ENCODE measurements at places on chromosomes 1 and 21.
A peak's percentile ranks its signal among the peaks of the same experiment; 100 is the strongest.

- H3K36me3 ChIP-seq = no peaks in the 10 kb centered on the region
- no peaks in the 10 kb centered on the region for H3K4me1 ChIP-seq
- no peaks in the 10 kb centered on the region for H3K27me3 ChIP-seq
- H3K4me3 ChIP-seq = no peak overlapping the region
- H3K27ac ChIP-seq = no peak overlapping the region
- no peak for DNase-seq
Measured at GRCh38 chr1:107095647-107096046, 39.2 kb downstream of the PRMT6 start.

- no peaks in the 10 kb centered on the region for H3K36me3 ChIP-seq
- no peaks in the 10 kb centered on the region for H3K27me3 ChIP-seq
- H3K4me1 ChIP-seq = peaks cover 97% of the 10 kb centered on the region
- peak overlapping the region; percentile 52 for H3K27ac ChIP-seq
Measured at GRCh38 chr1:12477314-12477713, 140.7 kb downstream of the DHRS3 start.

DNA sequence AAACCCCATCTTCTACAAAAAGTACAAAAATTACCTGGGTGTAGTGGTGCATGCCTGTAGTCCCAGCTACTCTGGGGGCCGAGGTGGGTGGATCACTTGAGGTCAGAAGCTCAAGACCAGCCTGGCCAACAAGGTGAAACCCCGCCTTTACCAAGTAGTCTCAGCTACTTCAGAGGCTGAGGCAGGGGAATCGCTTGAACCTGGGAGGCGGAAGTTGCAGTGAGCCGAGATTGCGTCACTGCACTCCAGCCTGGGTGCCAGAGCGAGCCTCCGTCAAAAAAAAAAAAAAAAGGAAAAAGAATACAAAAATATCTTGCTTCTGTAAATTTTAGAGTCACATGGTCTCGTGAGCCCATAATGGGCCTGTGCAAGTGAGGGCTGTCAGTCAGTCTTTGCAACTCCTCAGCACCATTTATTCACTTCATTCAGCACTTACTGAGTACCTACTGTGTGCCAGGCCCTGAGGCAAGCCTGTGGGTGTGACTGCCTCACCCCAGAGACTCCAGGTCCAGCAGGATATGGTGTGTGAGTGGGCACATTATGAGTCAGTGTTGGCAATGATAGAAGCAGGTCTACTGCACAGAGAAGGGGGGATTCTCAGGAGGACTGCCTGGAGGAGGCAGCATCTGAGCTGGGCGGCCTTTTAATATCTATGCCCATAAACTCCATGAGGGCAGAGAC lies 46.8 kb upstream of the TARDBP start:
- no peaks in the 10 kb centered on the region for H3K27me3 ChIP-seq
- H3K27ac ChIP-seq = no peak overlapping the region
- DNase-seq = no peak
- no peak overlapping the region for H3K4me3 ChIP-seq

DNA sequence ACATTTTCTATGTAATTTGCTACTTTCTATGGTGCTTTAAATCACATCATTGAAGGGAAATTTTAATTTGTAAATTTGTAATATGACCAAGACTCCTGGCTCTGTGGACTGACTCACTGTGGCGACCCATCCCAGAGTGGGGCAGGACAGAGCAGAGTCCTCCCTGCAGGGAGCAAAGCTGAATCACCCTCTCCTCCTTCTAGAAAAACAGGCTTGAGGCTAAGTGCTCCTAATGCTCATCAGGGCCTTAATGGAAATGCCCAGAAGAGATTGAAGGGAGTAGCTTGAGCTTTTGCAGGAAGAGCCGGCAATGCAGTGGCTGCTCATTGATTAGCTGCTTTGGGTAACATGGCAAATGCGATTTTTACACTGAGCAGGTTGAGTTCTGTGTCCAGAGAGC lies 16.8 kb downstream of the S100A10 start:
- no peaks in the 10 kb centered on the region for H3K27me3 ChIP-seq
- no peaks in the 10 kb centered on the region for H3K36me3 ChIP-seq
- no peak overlapping the region for H3K27ac ChIP-seq
- DNase-seq = no peak
- H3K4me3 ChIP-seq = no peak overlapping the region

DNA sequence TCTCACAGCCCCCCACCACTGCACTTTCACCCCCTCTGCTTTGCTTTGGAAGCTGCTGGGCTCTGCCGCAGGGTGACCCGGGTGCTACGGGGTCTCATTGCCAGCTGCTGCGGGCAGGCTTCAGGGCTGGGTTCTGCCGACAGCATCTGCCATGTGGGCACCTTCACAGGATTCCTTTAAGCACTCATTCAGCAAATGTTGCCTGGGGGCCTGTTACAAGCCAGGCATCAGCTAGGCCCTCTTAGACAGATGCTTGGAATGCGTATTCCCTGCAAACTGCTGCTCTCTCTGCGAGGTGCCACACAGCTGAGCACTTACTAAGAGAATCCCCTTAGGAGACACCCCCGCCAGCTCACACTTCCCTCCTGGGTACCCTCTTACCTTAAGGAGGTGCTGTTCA lies 29.2 kb downstream of the COL16A1 start:
- H3K4me1 ChIP-seq = peaks cover 9% of the 10 kb centered on the region
- H3K36me3 ChIP-seq = peaks cover 13% of the 10 kb centered on the region
- no peak for DNase-seq
- H3K27ac ChIP-seq = no peak overlapping the region

DNA sequence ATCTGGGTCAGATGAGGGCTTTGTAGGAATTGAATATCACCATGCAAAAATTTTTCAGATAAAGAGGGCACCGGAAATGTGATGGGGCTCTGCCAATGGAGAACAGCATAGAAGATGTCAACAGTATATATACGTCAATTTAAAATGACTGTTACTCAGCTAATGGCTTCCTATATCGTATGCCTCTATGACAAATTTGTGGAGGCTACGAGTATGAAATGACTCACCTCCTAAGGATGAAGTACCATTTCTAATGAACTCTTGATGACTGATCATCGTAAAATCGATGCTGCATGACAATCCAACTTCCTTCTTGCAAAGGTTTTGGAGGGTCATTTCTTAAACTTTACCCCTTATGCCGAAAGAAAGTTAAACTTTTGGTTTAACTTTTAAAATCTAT lies 450.3 kb upstream of the ZP4 start:
- H3K27ac ChIP-seq = no peak overlapping the region
- no peaks in the 10 kb centered on the region for H3K27me3 ChIP-seq
- no peak overlapping the region for H3K4me3 ChIP-seq

GRCh38 chr1:108719656-108720435 lies 7.1 kb downstream of the FNDC7 start:
- H3K4me3 ChIP-seq = no peak overlapping the region
- DNase-seq = no peak
- H3K36me3 ChIP-seq = no peaks in the 10 kb centered on the region
- H3K4me1 ChIP-seq = peaks cover 42% of the 10 kb centered on the region
- no peaks in the 10 kb centered on the region for H3K27me3 ChIP-seq
